ENCODE measurements at places on chromosomes 7 and 10.

DNA sequence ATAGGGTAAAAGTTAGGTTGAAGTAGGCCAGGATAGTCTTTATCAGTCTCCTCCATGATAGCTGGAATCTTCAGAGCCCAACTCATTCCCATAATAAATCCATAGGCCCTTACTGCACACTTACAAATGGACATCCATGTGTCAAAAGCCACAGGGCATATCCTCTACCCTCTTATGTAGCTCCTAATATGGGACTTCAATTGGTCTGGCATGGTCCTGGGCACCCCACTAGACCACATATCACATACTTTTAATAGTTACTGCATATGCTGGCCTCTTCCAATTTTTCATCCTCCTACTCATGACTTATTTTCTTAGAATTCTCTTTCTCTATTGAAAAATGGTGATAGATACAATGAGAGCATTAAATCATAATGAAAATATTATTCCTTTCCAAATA lies 169.3 kb downstream of the MAGI2 start:
- no peak for DNase-seq

DNA sequence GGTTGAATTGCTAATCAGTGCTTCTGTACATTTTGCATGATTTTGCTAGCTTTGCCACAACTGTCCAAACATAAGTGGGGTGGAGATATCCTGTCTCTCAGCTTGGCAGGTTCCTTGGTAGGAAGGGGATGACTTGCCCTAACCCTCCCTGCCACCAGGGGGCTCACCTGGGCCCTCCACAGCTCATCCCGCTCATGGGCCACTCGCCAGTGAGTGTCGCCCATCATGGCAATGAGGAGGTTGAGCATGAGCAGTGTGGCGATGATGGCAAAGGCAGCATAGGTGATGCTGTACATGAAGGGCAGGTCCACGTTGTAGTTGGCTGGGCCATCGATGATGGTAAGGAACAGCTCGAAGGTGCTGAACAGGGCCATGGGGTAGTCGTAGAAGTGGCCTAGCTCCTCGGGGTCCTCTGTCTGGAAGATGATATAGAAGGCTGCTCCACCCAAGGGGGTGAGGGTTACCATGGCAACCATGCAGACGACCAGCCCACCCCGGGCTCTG lies 12.2 kb downstream of the TRPV6 start:
- no peak for DNase-seq

DNA sequence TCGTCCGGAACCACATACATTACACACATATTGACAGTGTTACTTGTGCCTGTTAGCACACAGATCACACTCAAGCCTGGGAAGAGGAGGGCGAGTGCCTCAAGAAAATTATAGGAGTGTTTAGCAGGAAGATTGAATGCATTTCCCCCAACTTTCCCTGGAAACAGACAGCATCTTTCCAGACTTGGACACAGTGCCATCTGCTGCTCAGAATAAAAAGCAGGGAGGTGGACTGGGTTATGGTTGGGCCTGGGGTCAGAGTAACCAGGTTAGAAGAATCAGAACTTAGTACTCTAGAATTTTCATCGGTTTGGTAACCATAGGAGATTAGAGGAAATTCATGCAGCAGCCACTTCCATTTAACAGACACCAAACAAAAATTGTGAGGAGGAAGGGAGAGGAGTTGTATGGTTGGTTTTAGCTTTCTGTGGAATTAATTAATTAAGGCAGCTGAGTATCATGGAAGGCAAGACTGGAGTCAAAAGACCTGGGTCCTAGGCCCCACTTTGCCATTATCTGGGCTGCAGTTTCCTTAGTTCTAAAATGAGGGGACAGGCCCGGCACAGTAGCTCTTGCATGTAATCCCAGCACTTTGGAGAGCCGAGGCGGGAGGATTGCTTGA lies 43.4 kb upstream of the OPTN start:
- DNase-seq: peak; percentile 50

DNA sequence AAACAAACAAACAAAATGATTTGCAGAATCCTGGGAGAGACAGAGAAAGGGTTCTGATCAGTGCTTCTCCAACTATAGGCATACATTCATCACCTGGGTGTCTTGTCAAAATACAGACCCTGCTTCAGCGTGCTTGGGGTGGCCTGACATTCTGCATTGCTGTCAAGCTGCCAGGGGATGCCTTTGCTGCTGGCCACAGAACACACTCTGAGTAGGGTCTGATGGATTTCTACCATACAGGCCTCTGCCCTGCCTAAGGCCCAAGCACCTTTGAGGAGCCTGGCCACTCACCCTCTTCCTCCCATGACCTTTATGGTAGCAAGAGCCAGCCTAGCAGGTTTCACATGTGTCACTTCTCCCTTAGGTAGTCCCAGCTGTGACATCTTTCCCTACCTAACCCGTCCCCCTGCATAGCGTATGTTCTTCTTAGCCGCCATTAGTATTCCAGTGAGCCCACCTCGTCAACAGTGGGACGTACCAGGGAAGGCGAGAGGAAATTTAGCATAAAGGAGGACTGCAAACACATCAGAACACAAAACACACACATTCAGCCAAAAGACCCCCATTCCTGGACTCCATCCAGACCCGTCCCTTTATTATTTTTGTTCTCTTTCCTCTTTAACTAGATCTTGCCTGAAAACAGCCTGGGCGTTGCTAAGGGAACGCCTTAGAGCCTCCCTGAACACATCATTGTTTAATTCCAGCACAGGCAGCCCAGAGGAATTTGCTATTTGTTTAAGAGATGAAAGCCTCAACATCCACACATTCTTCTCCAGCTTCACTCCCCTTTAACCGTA lies 43.9 kb upstream of the PODXL start:
- no peak for DNase-seq

- DNase-seq: no peak
These were observed 96.4 kb upstream of the CACNA2D1 start for GRCh38 chr7:82539969-82540368.

DNA sequence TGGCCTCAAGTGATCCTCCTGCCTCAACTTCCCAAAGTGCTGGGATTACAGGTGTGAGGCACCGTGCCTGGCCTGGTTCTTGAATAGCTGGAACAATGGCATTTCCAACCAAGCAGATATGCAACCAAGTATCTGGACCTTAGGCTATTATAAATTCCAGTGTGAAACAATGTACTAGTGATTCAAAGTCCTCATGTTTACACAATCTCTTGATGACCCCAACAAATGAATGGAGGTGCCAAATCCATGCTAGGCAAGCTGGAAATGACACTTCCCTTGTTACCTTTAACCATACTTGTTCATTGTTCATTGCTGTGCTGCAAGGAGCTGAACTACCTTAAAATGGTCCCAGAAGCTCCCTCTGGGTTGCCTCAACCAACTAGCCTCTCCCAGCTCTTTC lies 282.2 kb upstream of the KLF14 start:
- no peak for DNase-seq

- DNase-seq: peak; percentile 64
These were observed 1.1 kb downstream of the KIAA1217 start for GRCh38 chr10:24209946-24210491.

DNA sequence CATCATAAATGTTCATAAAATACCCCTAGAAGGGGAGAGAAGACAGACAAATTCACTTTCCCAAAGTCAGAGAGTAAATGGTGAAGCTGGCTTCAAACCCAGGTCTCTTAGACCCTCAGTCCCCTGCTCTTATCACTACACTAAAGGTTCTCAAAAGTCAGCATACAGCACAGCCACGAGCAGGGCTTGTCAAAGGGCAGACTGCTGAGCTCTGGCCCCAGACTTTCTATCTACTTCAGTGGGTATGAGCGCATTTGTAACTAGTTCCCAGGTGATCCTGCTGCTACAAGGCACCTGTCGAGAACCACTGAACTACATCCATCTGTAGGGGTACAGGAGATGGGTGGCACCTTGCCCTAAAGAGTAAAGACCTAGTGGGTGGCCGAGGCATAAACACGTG lies 91.5 kb downstream of the SORBS1 start:
- DNase-seq: no peak

DNA sequence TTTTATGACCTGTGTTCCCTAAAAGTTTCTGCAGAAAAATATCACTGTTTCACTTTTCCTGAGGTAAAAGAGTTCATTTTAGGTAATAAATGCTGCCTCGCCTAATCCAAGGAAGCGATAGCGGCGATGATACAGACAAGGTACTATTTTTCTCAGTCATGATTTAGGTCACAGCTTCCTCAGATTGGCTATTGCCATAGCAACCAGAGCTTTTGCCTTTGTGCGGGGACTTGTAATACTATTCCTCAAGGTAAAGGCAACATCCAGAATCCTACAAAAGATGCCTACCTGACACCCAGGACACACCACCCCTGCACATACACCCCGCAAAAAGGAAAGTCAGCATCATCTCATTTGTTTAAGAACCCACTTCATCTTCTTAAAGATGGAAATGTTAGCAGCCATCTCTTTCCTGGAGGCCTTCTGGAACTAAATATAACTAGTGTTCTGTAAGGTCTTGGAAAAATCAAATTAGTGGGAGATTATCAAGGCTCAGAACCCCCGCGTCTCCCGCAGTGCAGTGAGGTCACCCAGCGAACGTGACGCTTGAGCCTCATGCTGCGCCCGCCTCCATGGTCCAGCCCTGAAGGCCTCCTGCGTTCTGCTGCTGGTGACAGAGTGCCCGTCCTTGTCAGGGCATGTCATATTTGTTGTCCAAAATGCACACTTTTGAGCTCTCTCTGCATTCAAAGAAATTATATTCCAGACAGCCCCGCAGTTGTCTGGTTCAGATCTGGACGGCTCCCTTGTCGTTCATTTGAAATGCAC lies 402.0 kb upstream of the RNF32 start:
- DNase-seq: no peak

DNA sequence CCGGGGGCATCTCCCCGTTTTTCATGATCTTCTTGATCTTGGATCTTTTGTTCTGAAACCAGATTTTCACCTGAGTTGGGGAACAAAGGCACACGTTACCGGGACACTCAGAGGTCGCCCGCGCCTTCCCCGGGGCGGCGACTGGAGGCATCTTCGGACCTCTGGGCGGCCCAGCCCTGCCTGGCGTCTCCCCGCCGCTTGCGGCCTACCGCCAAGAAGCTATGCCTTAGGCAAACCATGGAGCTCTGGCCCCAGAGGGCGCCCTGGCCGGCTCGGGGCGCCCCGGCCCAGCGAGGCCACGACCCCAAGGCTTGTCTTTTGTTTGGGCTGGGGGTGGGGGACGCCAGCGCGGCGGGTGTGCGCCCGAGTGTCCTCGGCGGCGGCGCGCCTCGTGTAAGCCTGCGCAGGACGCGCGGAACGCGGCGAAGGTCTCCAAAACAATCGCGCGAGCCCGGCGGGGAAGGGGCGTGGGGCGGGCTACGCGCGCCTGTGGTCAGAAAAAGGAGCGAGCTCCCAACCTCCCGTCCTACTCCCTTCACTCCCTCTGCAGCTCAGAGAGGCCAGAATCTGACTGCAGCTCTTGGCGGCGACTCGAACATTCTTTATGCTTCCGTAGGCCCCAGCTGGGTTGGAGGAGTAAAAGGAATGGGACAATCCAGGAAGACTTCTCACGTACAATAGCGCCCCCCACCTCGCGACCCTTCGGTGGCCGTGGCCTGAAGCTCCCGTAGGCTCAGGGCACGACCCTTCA lies 3.5 kb downstream of the DLX5 start:
- no peak for DNase-seq

DNA sequence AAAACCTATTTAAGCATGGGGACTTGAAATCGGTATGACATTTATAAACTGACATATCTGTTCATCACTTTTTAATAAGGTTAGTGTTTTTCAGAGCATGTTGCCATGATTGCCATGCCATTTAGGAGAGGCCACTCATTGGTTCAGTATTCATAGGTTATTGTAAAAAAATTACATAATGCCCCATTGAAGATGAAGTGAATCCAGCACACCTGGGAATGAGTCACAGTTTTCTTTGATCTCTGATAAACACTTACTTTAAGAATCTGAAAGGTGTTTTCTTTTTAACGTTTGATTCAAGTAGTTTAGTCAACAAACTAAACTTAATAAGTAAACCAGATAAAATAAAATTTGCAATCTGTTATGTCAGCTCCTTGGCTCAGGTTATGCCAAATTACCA lies 278.3 kb downstream of the ARL4A start:
- no peak for DNase-seq

- DNase-seq: peak; percentile 69
These were observed 11.6 kb downstream of the IMPDH1 start for GRCh38 chr7:128398016-128398840.

- peak; percentile 25 for DNase-seq
These were observed 1.0 kb upstream of the NOLC1 start for GRCh38 chr10:102150970-102151773.

All from hepatocyte (in vitro differentiated cells).